ENCODE measurements at places on chromosomes 16 and 17. TPM values are rescaled to one million over a fixed set of nuclear protein-coding genes. Genes with fewer than 3 reads are reported as not detected.
A peak's percentile ranks its signal among the peaks of the same experiment; 100 is the strongest.

DNA sequence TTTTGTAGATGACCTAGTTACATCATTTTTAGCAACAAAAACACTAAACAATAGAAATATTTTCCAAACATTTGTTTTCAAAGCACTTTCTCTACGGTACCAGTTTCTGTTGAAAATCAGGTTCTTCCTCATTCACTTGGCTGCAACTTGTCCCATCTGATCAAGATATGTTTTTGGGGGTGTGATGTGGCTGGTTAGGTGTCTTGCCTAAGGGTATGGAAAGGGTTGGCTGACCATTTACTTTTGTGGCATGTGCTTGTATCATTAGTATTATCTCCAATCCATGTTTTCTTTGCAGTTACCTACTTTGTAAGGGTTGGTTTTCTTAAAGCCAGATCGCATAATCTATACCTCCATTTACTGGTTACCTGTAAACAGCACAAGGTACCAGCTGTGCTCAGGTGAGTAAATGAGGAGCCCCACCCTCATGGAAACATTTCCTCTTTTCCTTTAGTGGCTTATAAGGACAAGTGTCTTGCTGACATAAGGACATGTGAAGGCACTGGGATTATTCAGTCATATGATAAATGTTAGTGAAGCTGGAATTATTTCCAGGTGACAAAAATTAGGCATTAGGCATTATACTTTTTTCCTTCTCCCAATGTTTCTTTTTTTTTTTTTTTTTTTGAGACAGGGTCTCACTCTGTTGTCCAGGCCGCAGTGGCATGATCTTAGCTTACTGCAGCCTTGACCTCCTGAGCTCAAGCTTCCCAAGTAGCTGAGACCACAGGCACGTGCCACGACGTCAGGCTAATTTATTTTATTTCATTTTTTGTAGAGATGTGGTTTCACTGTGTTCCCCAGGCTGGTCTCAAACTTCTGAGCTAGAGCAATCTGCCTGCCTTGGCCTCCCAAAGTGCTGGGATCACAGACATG lies 162.0 kb downstream of the CCDC182 start:
- no peak for DNase-seq

DNA sequence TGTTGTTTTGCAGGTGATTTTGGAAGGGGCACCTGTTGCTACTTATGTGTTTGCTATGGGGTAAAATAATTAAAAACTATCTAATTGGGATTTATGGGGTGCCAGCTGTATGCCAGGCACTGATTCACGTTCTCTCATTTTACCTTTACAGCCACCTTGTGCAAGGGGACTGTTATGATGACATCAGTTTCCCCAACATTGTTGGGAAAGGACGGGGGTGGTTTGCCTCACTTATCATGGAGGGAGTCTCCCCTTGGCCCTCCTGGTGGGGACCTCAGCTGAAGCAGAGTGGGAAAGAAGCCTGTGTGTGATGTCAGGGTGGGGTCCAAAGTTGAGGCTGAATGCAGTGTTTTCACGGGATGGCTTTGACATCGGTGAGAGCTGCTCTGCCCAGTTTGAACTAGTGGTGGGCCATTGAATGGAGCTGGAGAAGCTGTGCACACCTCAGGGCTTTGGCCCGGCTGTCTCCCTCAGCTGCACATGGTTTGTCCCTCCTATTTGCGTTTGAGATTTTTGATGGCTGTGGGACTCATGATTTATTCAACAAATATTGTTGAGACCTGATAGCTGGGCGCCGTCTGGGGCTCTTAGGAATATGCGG lies 36.1 kb downstream of the CMIP start:
- DNase-seq, result no peak

CTRB2 gene
- not detected for total RNA-seq

- DNase-seq, result no peak
These were observed 50.8 kb upstream of the MYH10 start for GRCh38 chr17:8681170-8681949.

DNA sequence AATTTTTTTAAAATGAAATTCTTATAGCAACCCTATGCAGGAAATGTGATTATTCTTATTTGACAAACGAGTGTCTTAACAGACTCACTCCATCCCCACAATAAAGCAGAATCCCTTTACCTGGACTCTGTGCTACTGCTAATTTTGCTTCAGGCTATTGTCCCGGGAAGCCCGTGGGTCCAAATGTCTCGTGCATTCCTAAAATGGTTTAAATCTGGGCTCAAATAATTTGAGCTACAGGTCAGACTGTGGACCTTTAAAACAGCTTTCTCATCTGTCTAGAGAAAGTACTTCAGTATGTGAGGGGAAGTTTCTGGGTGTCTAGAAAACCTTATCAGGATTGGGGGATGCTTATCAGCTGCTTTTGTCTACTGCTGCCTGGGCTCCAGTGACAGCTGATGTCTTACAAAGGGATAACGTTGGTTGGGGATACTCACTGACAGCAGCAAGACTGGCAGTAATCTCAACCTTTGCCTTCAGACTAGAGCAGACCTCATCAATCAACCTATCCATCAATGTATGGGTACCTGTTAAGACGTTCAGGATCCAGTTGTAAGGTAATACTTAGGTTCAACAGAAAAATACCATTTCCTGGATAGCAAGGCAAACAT lies 197.9 kb upstream of the CDH11 start:
- no peak for DNase-seq

- DNase-seq, result no peak
These were observed 319.2 kb downstream of the SOX9 start for GRCh38 chr17:72439893-72440502.

DNA sequence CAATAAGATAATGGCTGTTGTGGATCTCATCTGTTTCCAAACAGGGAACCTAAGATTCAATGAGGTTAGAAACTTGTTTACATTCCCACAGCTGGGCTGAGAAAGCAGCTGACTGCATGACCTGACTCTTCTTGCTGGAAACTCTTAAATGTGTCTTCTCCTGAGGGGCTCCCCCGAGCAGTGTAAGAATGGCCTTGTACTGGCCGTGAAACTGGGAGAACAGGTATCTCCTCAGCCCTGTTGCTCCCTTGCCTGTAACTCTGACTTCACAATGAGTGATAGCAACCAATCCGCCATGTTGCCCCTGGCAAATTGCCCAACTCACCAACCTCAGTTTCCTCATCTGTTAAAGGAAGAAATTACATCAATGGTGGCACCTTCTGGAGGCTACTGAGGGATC lies 59.1 kb upstream of the CCL2 start:
- no peak for DNase-seq

DNA sequence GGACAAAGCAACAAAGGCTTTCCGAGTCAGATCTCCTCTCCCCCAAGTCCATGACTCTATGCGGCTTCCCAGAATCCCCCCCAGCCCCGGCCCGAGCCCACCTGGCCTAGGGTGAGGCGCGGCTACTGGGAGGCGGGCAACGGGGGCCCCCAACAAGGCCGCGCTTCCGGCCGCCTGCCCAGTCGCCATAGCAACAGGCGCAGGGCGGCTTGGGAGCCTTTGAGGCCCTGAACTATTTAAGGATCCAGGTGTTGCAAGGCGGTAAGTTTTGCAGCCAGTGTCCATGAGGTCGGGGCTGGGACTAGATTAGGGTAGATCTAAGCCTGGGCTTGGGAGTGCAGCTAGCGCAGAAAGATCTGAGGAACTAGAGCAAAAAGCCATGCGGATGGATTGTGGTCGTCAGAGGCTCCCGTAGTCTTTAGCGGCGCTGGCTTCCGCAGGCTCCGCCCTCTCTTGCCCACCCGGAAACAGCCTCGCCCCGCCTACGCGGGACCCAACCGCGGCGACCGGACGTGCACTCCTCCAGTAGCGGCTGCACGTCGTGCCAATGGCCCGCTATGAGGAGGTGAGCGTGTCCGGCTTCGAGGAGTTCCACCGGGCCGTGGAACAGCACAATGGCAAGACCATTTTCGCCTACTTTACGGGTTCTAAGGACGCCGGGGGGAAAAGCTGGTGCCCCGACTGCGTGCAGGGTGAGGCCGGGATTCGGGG lies at the start of the genes KIAA0753 and TXNDC17:
Gene KIAA0753 (minus strand): TSS at position 176 of the 711 bp plus-strand sequence. CDS start 5,608 bp downstream, outside the sequence.
Gene TXNDC17 (plus strand): TSS at position 525 of the 711 bp plus-strand sequence. CDS start 23 bp downstream, at position 548.
- DNase-seq, result peak; percentile 94

SPOP gene
- 107 TPM for total RNA-seq

KRT16 gene
- 0.73 TPM for total RNA-seq

HSF4 gene
- total RNA-seq, result 52.0 TPM

- DNase-seq, result no peak
These were observed 308.3 kb upstream of the CDH5 start for GRCh38 chr16:66058172-66058691.

TBC1D3H gene
- not detected for total RNA-seq
